ENCODE measurements at places on chromosomes 3 and 15. TPM values are rescaled to one million over a fixed set of nuclear protein-coding genes. Genes with fewer than 3 reads are reported as not detected.

GRCh38 chr3:55286693-55287092 is 200.4 kb downstream of the WNT5A start:
- DNase-seq: no peak

- DNase-seq: no peak
Observed at GRCh38 chr3:127062926-127063325, 80.0 kb downstream of the PLXNA1 start.

GRCh38 chr3:100759950-100760349 is 50.7 kb downstream of the TFG start:
- DNase-seq: no peak

DNA sequence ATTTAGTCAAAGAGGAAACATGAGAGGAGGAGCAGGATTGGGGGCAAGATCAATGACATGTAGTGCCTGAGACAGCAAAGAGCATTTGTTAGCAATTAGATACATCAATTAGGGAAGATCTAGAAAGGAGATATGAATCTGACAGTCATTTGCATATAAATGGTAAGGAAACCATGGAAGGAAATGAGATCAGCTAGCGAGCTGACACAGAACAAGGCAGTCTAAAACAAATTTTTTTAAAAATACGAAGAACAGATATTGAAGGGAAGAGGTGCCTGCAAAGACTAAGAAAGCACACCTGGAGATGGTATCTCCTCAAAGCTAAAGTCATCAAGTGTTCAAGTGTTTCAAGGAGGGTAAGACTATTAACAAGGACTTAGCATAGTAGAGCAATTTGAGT is 4.6 kb downstream of the EPM2AIP1 start:
- no peak for DNase-seq

Gene P2RY1
- polyA plus RNA-seq: 6.5 TPM

DNA sequence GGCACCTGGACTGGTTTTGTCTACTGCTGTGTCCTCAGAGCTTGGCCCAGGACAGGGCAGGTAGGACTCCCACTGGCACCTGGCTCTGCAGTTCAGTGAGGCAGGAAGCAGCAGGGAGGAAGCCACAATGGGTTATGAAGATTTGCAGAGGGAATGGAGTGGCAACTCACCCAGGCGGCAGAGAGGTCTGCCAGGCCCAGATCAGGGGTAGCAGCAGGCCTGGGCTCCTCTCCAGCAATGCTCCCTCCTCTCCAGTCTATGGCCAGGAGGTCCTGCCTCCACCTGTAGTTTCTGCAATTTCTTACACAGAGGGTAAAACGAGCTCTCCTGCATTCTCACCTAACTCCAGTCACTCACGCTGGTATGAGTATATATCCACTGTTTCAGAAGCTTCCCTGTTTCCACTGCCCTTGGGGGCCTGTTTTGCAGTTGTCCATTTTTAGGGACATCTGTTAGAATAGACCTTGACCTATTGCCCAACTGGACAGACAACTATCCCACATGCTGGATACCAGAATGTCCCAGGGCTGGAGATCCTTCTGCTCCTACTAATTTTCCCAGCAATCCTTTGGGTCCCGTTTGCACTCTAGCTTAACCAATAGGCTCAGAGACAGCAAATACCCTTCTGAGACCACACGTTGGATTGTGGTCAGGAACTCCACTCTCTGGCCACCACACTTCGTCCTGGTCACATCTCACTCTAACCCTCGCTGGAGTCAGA is 35.2 kb downstream of the HMCES start:
- DNase-seq: no peak

Gene ZKSCAN7
- polyA plus RNA-seq: 5.5 TPM

Gene TMF1
- polyA plus RNA-seq: 1.4 TPM

Data from H1 (cell line).